ENCODE measurements at places on chromosomes 7 and 10. TPM values are rescaled to one million over a fixed set of nuclear protein-coding genes. Genes with fewer than 3 reads are reported as not detected.

Gene SLC26A4
- polyA plus RNA-seq = 3.2 TPM

Gene LRRC18
- polyA plus RNA-seq = 0.10 TPM

Gene RAB19
- polyA plus RNA-seq = 1.6 TPM

Gene NAT16
- polyA plus RNA-seq = not detected

Gene STEAP1
- 13.6 TPM for polyA plus RNA-seq

Gene TCF7L2
- polyA plus RNA-seq = 47.4 TPM

Gene MOGAT3
- polyA plus RNA-seq = 1.1 TPM

Gene CPEB3
- polyA plus RNA-seq = 5.0 TPM

Gene OR2A12
- not detected for polyA plus RNA-seq

Gene CUTC
- polyA plus RNA-seq = 26.4 TPM

Gene CDNF
- polyA plus RNA-seq = 2.6 TPM

Gene ACHE
- 3.8 TPM for polyA plus RNA-seq

Gene HERPUD2
- 33.5 TPM for polyA plus RNA-seq

Gene MUC3A
- polyA plus RNA-seq = 0.24 TPM

Gene COL28A1
- polyA plus RNA-seq = 11.7 TPM

Gene SPAG6
- polyA plus RNA-seq = 1.2 TPM

Gene AFAP1L2
- 41.6 TPM for polyA plus RNA-seq

Gene HYAL4
- 0.23 TPM for polyA plus RNA-seq

Gene VKORC1L1
- 39.8 TPM for polyA plus RNA-seq

Gene CAMK2B
- 2.1 TPM for polyA plus RNA-seq

Gene EGFR
- polyA plus RNA-seq = 32.6 TPM

Gene GARIN1A
- 1.7 TPM for polyA plus RNA-seq

Gene CTAGE8
- polyA plus RNA-seq = 5.2 TPM

Gene MCM7
- polyA plus RNA-seq = 158 TPM

Gene OR6B1
- polyA plus RNA-seq = not detected

Gene PRLHR
- 0.01 TPM for polyA plus RNA-seq

Gene TMEM130
- 5.8 TPM for polyA plus RNA-seq

Gene CASTOR2
- 7.2 TPM for polyA plus RNA-seq

Gene EPDR1
- polyA plus RNA-seq = 21.0 TPM

Gene EN2
- polyA plus RNA-seq = 0.04 TPM

Gene ZNF488
- 7.8 TPM for polyA plus RNA-seq

Gene SLC18A2
- polyA plus RNA-seq = 1.3 TPM

Gene MKI67
- polyA plus RNA-seq = 49.9 TPM

Gene NPTX2
- polyA plus RNA-seq = 1.9 TPM

Gene PPP1R3C
- 40.2 TPM for polyA plus RNA-seq

Gene SAP25
- polyA plus RNA-seq = 3.6 TPM

Gene VIPR2
- 3.0 TPM for polyA plus RNA-seq

Gene WNT8B
- 1.3 TPM for polyA plus RNA-seq

Gene COL1A2
- polyA plus RNA-seq = 1,015 TPM

Gene GIMAP8
- 10.4 TPM for polyA plus RNA-seq

Gene PDE1C
- polyA plus RNA-seq = 3.2 TPM

Gene ARMC10
- 68.1 TPM for polyA plus RNA-seq

Gene CFAP69
- polyA plus RNA-seq = 14.5 TPM

Gene C7orf25
- 5.3 TPM for polyA plus RNA-seq

Gene SPDYE11
- 0.29 TPM for polyA plus RNA-seq

Gene RSPH10B2
- polyA plus RNA-seq = not detected

Gene CALML3
- not detected for polyA plus RNA-seq

Gene EPHA1
- polyA plus RNA-seq = 22.5 TPM

Gene SKIDA1
- polyA plus RNA-seq = 10.4 TPM

Gene OR2A42
- 2.1 TPM for polyA plus RNA-seq
